ENCODE measurements at places on chromosomes 1 and 21.

DNA sequence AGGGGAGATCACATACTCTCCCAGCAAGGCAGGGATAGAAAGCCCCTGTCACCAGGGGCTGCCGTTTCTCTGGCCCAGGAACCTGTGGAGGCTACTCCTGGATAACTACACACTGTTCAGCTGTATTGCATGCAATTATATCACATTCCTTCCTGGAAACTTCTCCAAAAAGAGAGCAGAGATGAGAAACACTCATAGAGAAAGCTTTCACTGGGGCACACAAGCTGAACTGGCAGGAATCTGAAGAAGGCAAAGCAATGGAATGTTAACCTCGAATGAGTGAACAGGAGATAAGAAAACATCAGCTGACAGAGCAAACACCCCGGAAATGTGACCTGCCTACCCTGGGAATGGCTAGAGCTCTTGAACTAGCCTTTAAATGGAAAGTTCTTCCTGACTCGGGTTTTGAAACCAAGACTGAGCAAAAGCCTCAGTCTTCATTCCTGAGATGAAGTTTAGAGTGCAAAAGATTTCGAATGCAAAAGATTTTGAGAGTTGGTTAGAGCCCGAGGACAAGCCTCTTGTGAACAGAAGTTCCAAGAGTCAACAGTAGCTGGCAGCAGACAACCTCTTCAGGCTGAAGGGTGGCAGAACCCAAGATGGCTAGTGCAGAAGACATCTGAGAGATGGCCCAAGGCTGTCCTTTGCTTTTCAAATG lies 32.3 kb downstream of the CCN1 start:
- DNase-seq: no peak

GRCh38 chr1:154589780-154590179 lies 18.2 kb downstream of the ADAR start:
- no peak for DNase-seq

GRCh38 chr1:246364415-246364941 lies 142.6 kb downstream of the SMYD3 start:
- DNase-seq: no peak

GRCh38 chr1:167747988-167748387 lies 26.2 kb downstream of the MPZL1 start:
- no peak for DNase-seq

- DNase-seq: no peak
Observed at GRCh38 chr21:45699966-45700365, 56.4 kb downstream of the PCBP3 start.

GRCh38 chr1:202144402-202145067 lies at the start of gene ARL8A:
TSS of gene ARL8A (minus strand) at chr1:202144737. CDS start at chr1:202144572, 165 bp downstream.
- peak; percentile 82 for DNase-seq

GRCh38 chr1:83499998-83500397 lies 498.9 kb downstream of the TTLL7 start:
- DNase-seq: no peak

- DNase-seq: peak; percentile 73
Observed at GRCh38 chr1:16677552-16678431, 11.0 kb upstream of the RNU1-3 start.

DNA sequence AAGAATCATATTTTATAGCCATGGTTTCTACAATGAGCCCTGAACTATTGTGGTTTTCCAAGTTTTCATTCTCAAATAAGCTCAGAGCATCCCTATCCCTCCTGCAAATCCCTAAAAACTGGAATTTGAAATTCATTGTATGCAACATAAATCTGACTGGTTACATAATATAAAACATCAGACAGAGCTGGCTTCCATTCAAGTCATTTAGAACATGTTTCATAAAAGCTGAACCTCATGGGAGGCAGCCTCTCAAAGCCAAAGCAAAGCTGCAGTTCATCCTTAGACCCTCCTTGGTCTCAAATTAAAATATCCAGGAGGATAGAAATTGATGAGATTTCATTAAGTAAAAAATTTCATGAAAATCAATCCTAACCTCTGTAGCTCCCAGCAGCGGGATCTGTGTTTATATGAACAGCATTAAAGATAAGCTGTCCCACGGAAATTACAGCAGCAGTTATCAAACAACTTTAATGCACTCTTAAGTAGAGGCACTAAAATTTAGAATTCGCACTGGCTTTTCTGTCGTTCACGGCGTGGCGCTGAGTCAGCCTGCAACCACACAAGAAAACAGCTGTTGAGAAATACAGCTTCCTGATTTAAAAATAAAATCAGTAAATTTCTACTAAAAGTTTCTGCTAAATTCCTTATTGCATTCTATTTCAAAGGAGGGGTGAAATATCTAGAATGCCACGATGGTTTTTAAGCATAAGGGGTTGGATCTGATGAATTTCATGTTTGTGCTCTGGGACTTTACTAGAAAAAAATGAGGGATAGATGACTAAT lies 99.9 kb upstream of the TIAM1 start:
- DNase-seq: no peak

DNA sequence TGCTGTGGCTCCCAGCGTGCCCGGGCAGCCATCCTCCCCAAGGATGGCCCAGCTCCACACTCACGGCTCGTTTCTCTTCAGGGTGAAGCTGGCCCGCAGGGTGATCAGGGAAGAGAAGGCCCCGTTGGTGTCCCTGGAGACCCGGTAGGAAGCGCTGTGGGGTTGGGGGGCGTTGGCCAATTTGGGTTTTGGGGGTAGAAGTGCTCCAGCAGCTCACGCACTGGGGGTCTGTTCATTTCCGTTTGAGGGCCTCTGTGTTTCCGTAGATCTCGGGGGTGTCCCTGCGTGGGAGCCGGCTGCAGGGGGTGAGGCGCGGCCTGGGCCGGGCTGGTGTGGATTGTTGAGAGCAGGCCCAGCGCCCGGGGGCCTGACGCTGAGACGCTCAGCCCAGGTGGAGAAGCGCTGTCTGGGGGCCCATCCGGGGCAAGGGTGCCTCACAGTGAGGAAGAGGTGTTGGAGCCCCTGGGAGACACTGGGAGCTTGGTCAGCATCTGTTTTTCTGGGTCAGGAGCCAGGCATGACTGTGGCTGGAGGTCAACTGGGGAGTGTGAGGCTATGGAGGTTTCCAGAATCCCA lies 12.6 kb downstream of the COL6A1 start:
- no peak for DNase-seq

GRCh38 chr1:72489801-72490200 lies 207.5 kb upstream of the NEGR1 start:
- no peak for DNase-seq

DNA sequence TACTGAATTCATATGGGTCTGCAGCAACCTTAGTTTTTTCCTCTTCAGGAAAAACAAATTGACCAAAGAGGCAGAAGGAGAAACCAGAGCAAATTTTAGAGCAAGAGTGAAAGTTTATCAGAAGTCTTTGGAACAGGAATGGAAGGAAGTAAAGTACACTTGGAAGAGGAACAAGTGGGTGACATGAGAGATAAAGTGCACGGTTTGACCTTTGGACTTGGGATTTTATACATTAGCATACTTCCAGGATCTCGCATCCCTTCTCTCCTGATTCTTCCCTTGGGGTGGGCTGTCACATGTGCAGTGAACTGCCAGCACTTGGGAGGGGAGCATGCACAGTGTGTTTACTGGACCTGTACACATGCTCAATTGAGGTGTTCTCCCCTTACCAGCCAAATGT lies 754.8 kb upstream of the ADAMTS5 start:
- DNase-seq: no peak

DNA sequence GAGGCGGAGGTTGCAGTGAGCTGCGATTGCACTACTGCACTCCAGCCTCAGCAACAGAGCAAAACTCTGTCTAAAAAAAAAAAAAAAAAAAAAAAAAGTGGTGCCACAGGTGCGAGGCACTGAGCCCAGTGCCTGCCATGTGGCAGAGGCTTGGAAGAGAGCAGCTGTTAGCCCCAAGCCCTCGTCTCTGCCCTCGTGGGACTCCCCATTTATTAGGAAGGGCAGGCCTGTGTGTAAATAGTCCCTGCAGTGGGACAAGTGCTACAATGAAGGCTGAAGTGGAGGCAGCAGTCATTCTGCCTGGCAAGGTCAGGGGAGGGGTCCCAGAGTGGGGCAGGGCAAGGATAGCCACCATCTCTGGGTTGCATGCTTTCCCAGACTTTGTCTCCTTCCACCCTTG lies 6.5 kb downstream of the RPS6KA1 start:
- no peak for DNase-seq

- no peak for DNase-seq
Observed at GRCh38 chr1:95832370-95832769, 598.4 kb downstream of the RWDD3 start.

DNA sequence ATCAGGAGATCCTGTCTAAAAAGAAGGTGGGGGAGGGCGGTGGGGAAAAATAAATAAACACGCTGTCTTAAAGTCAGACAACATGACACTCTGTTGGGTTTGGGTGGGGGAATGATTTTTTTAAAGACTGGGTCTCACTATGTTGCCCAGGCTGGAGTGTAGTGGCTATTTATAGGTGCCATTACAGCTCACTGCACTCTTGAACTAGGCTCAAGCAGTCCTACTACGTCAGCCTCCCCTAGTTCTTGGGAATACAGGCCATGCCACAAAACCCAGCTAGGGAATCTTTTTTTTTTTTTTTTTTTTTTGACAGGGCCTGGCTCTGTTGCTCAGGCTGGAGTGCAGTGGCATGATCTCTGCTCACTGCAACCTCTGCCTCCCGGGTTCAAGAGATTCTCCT lies 2.4 kb upstream of the SNRPE start:
- no peak for DNase-seq

- DNase-seq: no peak
Observed at GRCh38 chr1:240663169-240663879, 51.4 kb upstream of the GREM2 start.

- no peak for DNase-seq
Observed at GRCh38 chr1:85554630-85555327, 25.8 kb upstream of the CCN1 start.

GRCh38 chr1:204356997-204357396 lies 2.7 kb downstream of the PLEKHA6 start:
- no peak for DNase-seq

- DNase-seq: no peak
Observed at GRCh38 chr1:150535511-150536287, 13.5 kb upstream of the ADAMTSL4 start.

- no peak for DNase-seq
Observed at GRCh38 chr1:189803364-189803763, 674.3 kb downstream of the BRINP3 start.

DNA sequence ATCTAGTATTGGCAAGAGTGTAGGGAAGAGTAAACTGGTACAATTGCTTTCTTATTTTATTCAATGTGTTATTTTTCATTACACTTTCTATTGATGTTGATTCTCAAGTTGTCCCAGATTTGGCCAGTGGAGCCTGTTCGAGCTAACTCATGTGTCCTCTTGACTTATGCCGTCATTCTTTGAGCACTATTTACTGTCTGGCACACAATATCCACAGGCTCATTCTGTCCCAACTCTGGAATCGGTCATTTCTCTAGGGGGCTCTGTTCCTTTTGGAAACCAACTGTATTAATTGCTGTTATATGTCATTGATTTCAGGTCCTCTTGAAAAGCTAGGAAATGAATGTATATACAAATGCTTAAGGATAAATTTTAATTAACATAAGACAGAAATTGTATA lies 22.4 kb upstream of the SFPQ start:
- no peak for DNase-seq

GRCh38 chr1:111855260-111855659 lies 99.6 kb downstream of the DDX20 start:
- no peak for DNase-seq

DNA sequence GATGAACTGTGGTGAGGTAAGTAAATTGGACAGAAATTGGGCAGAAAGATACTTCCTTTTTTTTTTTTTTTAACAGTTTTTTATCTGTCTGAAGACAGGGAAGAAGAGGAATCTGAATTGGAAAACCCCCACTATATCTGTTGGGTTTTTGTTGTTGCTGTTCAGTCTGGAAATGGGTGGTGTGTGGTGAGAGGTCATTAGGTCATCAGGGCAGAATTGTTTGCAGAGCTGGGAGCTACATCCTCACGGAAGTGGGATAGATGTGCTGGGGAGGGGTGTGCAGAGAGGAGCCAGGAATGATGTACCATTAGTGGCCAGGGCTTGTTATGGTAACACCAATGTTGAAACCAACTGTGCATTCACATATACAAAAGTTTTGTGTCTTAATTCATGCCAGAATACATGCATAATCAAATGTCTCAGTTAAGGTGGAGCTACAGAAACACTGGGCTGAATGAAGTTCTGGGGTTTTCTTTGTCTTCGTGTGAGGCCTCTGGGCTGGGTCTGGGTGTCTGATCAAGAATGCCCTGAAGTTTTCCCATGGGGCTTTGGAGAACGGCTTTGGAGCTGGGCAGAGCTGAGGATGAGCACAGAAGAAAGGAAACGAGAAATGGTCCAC lies 12.4 kb downstream of the USP25 start:
- no peak for DNase-seq

GRCh38 chr1:24688621-24689195 lies 45.6 kb downstream of the SRRM1 start:
- DNase-seq: peak; percentile 69

DNA sequence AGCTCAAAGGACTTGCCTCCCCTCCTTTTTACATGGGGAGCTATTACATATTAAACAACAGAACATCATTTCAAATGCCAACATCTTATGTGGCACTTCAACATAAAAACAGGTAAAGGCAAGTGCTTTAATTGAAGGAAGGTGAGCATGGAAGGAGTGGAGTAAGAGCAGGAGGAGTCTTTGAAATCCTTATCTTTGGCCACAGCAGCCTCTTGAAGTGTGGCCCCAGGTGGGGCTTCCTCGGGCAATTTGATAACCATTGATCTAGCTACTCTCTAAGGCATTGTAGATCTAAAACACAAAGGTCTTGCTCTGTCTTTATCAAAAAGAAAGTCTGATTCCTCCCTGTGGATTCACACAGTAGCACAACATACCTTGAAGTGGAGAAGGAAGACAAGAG lies 70.9 kb upstream of the PPP2R5A start:
- DNase-seq: no peak

DNA sequence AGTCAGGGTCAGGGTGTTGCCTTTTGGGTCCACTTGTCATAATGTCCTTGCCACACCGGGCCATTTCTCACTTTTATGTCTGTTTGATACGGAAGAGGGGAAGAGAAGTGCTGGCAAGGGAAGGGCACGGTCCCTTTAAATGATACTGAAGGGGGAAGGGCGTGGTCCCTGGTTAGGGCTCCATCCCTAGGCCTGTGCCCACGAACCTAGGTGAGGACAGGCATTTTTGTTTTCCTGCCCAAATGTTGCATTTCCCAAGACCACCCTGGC lies 25.2 kb downstream of the B3GALT5 start:
- DNase-seq: no peak

- no peak for DNase-seq
Observed at GRCh38 chr1:159561497-159561896, 25.7 kb upstream of the OR10J5 start.

DNA sequence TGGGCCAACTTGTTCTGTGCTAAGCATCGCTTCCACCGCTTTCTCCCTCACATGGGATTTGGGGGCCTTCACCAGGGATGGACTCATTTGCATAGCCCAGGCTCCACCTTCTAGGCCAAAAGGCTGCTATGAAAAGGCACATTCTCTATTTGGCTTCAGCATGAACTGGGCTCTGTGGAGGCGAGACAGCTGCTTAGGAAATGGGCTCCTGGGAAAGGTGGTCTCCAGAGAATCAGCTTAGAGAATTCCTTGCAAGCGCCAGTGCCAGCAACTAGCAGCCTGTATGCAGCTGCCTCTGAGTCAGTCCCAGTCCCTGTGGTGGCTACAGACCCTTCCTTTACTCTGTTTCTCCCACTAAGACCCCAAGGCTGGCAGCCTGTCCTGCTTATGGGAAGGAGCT lies 214.5 kb downstream of the HIVEP3 start:
- DNase-seq: no peak
